RPMI7951 (cell line): ENCODE measurements at places on chromosomes 7 and 10. TPM values are rescaled to one million over a fixed set of nuclear protein-coding genes. Genes with fewer than 3 reads are reported as not detected.
A peak's percentile ranks its signal among the peaks of the same experiment; 100 is the strongest.

Gene CYP2E1
- not detected in 2 replicates for total RNA-seq

Gene NDUFA5
- total RNA-seq: 78.8 and 102 TPM in 2 replicates

Gene OR2A5
- not detected in 2 replicates for total RNA-seq

Gene LSM5
- 86.7 and 100 TPM in 2 replicates for total RNA-seq

Gene MYH16
- total RNA-seq: 1.1 and 1.2 TPM in 2 replicates

Gene BMPER
- total RNA-seq: 3.0 and 7.2 TPM in 2 replicates

Gene MBL2
- not detected in 2 replicates for total RNA-seq

Gene LRIT1
- not detected in 2 replicates for total RNA-seq

DNA sequence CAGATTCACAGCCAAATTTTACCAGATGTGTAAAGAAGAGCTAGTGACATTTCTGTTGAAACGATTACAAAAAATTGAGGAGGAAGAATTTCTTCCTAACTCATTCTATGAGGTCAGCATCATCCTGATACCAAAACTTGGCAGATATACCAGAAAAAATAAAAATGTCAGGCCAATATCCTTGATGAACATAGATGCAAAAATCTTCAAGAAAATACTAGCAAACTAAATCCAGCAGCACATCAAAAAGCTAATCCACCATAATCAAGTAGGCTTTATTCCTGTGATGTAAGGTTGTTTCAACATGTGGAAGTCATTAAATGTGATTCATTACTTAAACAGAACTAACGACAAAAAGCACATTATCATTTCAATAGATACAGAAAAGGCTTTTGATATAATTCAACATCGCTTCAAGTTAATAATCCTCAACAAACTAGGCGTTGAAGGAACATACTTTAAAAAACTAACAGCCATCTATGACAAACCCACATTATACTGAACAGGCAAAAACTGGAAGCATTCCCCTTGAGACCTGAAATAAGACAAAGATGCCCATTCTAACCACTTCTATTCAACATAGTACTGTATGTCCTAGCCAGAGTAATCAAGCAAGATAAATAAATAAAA lies 807.7 kb upstream of the ZWINT start:
- peak; percentile 37 for DNase-seq

GRCh38 chr10:132643709-132644526 lies 106.3 kb downstream of the INPP5A start:
- no peak for DNase-seq

DNA sequence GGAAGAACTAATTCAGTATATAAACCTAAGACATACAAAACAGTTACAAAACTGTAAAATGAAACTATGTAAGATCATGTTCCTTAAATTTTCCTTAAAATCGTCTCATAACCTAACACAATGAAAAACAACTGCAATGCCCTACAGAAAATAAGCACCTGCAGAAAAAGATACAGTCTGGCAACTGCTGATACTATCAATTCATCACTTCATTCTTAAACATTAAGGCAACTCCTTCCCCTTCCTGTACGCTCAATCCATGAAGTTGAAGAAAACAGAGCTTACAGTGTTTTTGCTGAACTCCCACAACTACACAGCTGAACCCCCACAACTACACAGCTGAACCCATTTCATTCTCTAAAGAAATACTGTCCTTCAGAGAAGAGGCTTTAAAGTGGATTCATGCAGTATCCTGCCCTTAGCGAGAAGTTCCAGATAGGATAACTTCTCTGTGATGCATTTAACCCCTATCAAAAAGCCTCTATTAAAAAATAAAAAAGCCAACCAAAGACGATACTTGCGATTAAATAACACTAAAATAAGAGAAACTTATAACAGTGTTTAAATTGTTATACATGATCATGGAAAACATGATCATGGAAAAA lies 50.0 kb downstream of the JMJD1C start:
- DNase-seq: peak; percentile 9

GRCh38 chr7:127859330-127859729 lies 171.9 kb downstream of the LRRC4 start:
- DNase-seq: no peak

- DNase-seq: no peak
Measured at GRCh38 chr10:117424883-117425649, 49.8 kb upstream of the PDZD8 start.

DNA sequence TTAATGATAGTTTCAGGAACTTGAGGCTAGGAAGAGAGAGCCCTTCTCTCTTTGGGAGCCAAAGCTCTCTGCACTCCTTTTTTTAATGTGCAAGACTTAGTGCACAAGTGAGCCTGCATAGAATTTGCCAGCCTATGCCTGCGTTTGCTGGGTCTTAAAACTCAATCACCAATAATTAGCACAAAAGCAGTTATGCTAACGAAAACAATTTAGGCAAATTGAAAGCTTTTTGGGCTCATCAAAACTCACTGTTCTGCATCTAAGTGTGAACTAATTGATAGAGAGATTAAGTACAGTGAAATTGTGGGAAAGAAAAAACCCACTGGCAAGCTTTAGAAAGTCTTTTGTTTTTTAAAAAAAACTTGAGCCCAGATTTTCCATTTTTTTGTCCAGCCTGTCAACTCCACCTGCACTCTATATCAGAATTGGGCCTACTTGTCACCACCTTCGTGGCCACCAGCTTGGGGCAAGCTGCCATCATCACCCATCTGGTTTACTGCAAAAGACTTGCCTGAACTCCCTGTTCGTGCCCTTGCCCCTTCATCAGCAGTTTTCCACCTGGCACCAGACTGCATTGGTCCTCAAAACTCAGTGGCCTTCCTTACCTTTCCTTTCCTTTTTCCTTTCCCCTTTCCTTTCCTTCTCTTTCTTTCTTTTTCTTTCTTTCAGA lies 37.8 kb downstream of the CRHR2 start:
- no peak for DNase-seq

- no peak for DNase-seq
Measured at GRCh38 chr7:21281193-21281592, 146.7 kb upstream of the SP4 start.

DNA sequence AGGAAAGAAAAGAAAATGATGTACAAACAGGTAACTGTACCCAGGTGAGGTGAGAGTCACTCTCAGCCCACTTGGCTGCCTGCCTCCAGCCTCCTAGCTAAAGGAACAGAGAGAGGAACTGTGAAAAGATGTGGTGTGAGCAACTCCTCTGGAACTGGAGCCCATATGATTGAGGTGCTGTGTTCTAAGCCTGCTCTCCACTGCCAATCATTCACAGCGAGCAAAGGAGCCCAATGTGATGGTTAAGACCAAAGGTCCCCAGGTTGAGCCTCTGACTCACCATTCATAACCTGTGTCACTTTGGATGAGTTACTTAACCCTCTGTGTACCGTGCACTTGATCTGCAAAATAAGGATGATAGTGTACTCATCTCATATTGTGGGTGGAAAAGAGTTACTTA lies 868.1 kb upstream of the AUTS2 start:
- no peak for DNase-seq

- DNase-seq: no peak
Measured at GRCh38 chr10:27537166-27537565, 33.1 kb downstream of the RAB18 start.

GRCh38 chr10:110214371-110214826 lies 7.0 kb downstream of the MXI1 start:
- DNase-seq: no peak

DNA sequence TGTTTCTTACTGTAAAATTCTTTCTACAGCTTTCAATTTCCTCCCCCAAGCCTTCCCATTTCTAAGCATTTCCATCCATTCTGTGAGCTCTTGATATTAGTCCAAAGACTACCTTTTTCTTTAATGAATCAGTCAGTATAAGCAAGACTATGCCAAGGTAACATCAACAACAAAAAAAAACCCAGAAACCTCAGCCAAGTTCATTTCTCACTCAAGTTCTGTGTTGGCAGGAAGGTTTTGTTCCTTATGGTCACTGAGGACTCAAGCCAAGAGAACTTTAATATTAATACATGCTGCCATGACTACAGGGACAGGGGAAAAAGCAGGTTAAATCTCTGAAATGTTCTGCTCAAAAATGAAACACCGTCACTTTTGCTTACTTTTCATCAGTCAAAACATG lies 621.2 kb upstream of the NRP1 start:
- DNase-seq: no peak

DNA sequence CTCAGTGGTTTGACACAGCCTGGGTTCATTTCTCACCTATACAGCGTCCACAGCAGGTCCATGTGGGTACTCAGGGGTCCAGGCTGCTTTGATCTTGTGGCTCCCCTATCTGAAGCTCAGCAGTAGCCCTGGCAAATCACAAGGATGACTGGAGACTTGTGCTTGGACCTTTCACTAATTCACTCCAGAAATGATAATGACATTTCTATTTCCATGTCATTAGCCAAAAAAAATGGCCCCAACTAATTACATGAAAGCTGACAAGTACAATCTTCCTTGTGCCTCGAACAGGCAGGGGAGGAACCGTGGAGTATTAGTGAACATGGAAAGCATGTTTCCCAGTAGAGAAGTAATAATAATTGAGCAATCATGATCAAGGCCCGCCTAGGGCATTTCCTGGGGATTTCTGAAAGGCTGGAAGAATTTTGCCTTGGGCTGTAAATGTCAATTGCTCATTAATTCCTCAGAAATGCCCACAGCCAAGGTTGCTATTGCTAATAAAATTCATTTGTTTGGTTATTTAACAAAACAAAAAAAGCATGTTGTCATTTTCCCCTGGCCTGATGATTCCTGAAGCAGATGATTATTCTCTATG lies 586.1 kb downstream of the SDK1 start:
- DNase-seq: no peak

DNA sequence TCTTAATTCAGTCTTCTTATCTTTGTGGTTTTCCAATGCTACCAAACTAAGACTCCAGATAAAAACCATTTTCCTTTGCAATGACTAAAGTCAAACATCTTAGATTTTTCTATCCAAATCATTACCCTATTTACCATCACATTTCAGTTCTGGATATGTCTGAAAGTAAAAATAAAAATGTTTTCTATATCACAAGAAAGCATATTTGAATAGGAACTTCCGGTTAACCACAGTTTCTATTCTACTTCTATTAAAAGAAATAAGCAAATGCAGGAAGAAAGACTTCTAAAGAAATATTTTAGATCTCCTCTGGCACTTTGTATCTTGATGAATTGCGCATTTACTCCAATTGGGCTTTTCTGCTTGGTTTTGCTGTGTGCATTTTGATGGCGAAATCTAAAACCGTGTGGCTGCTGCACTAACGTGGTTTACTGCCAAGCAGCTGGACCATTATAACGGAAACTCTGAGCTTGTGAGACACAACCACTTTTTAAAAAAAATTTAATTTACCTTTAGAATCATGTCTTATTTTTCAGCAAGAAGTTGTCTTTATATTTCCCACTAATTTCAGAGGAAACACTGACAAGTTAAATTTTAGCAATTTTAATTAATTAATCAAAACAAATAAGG lies 146.1 kb downstream of the VPS50 start:
- no peak for DNase-seq

GRCh38 chr7:40899151-40899550 lies 764.3 kb downstream of the SUGCT start:
- peak; percentile 99 for DNase-seq

DNA sequence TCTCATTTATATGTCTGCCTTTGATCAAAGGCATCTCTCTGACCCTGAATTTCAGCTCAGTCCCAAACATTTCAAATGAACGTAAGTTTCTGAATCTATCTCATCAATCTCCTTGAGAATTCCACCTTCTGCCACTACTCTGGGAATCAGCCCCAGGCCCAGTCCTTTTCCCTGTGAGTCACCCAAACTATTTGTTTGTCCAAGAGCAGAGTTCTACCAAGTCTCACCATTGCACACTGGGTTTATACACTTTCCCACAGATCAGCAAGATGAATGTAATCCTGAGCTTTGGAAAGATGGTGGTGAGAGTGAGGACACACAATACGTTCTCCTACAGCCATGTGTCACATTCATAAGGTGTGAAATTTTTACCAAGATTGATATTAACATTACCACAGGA lies 251.3 kb upstream of the VWC2 start:
- DNase-seq: no peak

DNA sequence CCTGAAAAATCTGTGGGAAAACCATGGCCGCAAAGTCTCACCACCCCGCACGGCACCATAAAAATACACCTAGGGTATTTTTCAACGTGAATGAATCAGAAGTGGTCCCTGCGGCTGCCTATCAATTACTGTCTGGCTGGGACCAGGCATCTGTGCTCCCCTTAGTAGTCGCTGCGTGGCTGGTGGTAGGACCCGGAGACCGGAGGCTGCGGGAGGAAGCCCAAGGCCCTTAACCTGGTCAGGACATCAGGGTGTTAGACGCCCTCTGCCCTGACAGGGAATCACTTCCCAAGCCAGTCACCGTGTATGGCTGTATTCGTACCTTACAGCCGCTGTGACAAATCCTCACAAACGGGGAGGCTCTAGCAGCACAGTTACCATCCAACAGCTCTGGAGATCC lies 141.5 kb upstream of the PPP2R2D start:
- DNase-seq: no peak

DNA sequence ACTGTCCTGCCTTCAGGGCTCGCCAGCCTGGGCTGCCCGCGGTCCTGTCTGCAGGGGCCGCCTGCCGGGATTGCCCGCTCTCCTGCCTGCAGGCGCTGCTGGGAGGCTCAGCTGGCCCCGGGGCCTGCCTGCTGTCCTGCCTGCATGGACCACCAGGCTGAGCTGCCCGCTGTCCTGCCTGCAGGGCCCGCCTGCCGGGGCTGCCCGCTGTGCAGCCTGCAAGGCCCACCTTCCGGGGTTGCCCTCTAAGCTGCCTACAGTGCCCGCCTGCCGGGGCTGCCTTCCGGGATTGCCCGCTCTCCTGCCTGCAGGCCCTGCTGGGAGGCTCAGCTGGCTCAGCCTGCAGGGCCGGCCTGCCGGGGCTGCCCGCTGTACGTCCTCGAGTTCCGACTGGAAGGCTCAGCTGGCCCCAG lies 164.4 kb downstream of the GLRX3 start:
- DNase-seq: no peak

- no peak for DNase-seq
Measured at GRCh38 chr7:130160023-130160422, 45.2 kb downstream of the TMEM209 start.

DNA sequence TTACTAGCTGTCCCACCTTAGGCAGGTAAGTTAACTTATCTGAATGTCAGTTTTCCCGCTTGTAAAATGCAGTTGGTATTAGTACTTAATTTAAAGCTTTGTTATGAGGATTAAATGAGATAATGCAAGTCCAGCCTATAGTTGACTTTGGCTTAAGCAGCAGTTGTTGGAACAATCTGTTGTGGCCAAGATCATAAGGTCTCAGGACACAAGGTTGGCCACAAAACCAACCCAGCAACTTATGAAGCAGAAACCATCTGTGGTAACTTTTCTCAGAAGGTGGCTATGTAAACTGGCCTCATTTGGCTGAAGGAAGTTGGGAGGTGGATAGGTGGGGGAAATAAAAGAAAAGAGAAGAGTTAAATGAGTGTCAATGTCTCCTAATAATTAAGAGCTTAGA lies 29.4 kb downstream of the ENTPD1 start:
- DNase-seq: no peak

DNA sequence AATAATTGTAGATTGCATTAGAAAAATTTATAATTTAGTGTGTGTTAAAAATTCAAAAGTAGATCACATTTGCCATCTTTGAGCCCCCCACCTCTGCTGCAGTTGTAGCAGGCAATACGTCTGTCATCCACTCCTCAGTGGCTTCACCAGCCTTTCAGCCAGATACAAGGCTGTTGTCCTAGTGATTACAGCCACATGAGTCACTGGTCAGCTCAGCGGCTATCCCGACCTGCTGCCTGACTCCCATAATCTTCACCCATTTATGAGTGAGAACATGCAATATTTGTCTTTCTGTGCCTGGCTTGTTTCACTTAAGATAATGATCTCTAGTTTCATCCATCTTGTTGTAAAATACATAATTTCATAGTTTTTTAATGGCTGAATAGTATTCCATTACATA lies 9.2 kb downstream of the OR2A5 start:
- peak; percentile 39 for DNase-seq

- DNase-seq: no peak
Measured at GRCh38 chr10:70966646-70967553, 78.5 kb upstream of the PCBD1 start.

GRCh38 chr10:80458638-80459037 lies 4.5 kb downstream of the TSPAN14 start:
- no peak for DNase-seq
